Prostate gland (tissue), 2 donors: ENCODE measurements at places on chromosomes 2 and 18. TPM values are rescaled to one million over a fixed set of nuclear protein-coding genes. Genes with fewer than 3 reads are reported as not detected.

GRCh38 chr2:102435741-102436140 lies 12.8 kb downstream of the IL18RAP start:
- H3K27me3 ChIP-seq, result no peaks in the 10 kb centered on the region
- no peak for DNase-seq
- no peaks in the 10 kb centered on the region for H3K4me1 ChIP-seq
- H3K36me3 ChIP-seq, result no peaks in the 10 kb centered on the region

- H3K4me3 ChIP-seq, result no peak overlapping the region
- H3K36me3 ChIP-seq, result no peaks in the 10 kb centered on the region
- H3K27me3 ChIP-seq, result no peaks in the 10 kb centered on the region
- no peak for DNase-seq
These were observed 34.7 kb downstream of the SFXN5 start for GRCh38 chr2:73036766-73037165.

DNA sequence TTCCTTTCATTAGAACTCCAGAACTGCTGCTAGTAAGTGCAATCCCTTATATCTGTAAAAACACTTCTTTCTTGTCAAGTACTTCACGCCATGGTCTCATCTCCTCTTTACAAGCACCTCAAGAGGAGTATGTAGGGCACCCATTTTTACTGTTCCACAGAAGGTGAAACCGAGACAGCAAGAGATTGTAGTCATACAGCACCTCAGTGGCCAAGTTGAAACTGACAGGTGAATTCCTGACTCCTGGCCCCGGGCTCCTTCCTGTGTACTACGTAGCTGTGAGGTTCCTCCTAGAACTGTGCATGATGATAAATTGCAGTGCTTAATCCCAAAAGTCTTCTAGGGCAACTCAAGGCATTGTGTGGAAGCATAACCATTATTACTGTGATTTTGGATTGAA lies 131.5 kb upstream of the MEIS1 start:
- no peak for DNase-seq
- no peak overlapping the region for H3K4me3 ChIP-seq
- no peaks in the 10 kb centered on the region for H3K27me3 ChIP-seq
- no peak overlapping the region for H3K27ac ChIP-seq
- no peaks in the 10 kb centered on the region for H3K4me1 ChIP-seq
- no peaks in the 10 kb centered on the region for H3K36me3 ChIP-seq

DNA sequence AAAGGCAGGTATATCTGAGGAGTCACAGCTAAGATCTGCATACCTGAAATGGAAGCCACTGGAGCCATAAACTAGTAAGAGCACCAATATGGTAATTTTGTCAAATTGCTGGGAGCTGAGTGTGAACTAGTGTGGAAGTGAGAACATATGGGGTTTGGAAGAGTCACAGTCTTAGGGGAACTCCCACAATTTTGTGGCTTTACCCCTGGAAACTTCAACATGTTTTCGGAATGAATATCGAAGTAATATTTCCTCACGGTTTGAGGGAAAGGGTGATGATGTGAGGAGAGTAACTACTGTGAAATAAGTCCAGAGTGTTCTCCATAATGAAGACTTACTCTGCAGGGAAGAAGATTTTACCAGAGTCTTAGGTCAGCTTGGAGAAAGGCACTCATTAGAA lies 565.9 kb downstream of the RIT2 start:
- DNase-seq, result no peak
- H3K36me3 ChIP-seq, result no peaks in the 10 kb centered on the region
- H3K4me3 ChIP-seq, result no peak overlapping the region

DNA sequence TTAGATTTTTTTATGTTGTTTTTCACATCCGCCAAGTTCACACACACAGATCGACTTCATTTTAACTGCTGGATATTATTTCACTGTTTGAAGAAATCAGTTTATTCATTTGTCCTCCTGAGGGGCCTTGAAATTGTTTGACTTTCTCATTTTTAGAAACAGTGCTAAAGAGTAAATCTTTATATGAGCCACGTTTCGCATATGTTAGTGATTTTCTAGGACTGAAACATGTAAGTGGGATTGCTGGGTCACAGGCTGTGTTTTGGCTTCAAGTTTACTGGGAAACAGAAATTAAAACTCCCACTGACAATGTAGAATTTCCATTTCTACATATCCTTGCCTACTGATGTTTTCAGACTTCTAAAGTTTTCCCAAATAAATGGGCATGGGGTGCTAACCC lies 363.8 kb downstream of the NCKAP5 start:
- H3K27ac ChIP-seq, result no peak overlapping the region
- no peak overlapping the region for H3K4me3 ChIP-seq
- no peaks in the 10 kb centered on the region for H3K4me1 ChIP-seq
- no peaks in the 10 kb centered on the region for H3K27me3 ChIP-seq
- no peaks in the 10 kb centered on the region for H3K36me3 ChIP-seq
- no peak for DNase-seq

GRCh38 chr2:3460156-3460555 lies 59.2 kb downstream of the ADI1 start:
- no peaks in the 10 kb centered on the region for H3K27me3 ChIP-seq
- H3K4me1 ChIP-seq, result no peaks in the 10 kb centered on the region
- no peak overlapping the region for H3K4me3 ChIP-seq
- DNase-seq, result no peak
- H3K27ac ChIP-seq, result no peak overlapping the region

GRCh38 chr18:42707080-42707479 lies 408.4 kb downstream of the RIT2 start:
- H3K4me1 ChIP-seq, result no peaks in the 10 kb centered on the region
- DNase-seq, result no peak
- H3K4me3 ChIP-seq, result peak overlapping the region; percentile 15
- no peaks in the 10 kb centered on the region for H3K36me3 ChIP-seq
- H3K27ac ChIP-seq, result no peak overlapping the region
- H3K27me3 ChIP-seq, result no peaks in the 10 kb centered on the region

GRCh38 chr2:197675711-197676188 lies 363 bp upstream of the RFTN2 start:
- no peak for DNase-seq
- H3K36me3 ChIP-seq, result no peaks in the 10 kb centered on the region
- no peaks in the 10 kb centered on the region for H3K4me1 ChIP-seq
- peak overlapping the region; percentile 16 for H3K4me3 ChIP-seq
- H3K27ac ChIP-seq, result no peak overlapping the region

- H3K4me1 ChIP-seq, result peaks cover 8% of the 10 kb centered on the region
- H3K27ac ChIP-seq, result no peak overlapping the region
- no peaks in the 10 kb centered on the region for H3K36me3 ChIP-seq
- H3K27me3 ChIP-seq, result peaks cover 14% of the 10 kb centered on the region
- H3K4me3 ChIP-seq, result no peak overlapping the region
These were observed 2.4 kb downstream of the TRABD2A start for GRCh38 chr2:84878459-84878858.

- no peaks in the 10 kb centered on the region for H3K27me3 ChIP-seq
- no peak overlapping the region for H3K27ac ChIP-seq
- no peak for DNase-seq
- H3K36me3 ChIP-seq, result no peaks in the 10 kb centered on the region
- no peaks in the 10 kb centered on the region for H3K4me1 ChIP-seq
These were observed 521.4 kb downstream of the FBXO15 start for GRCh38 chr18:73626221-73626620.

DNA sequence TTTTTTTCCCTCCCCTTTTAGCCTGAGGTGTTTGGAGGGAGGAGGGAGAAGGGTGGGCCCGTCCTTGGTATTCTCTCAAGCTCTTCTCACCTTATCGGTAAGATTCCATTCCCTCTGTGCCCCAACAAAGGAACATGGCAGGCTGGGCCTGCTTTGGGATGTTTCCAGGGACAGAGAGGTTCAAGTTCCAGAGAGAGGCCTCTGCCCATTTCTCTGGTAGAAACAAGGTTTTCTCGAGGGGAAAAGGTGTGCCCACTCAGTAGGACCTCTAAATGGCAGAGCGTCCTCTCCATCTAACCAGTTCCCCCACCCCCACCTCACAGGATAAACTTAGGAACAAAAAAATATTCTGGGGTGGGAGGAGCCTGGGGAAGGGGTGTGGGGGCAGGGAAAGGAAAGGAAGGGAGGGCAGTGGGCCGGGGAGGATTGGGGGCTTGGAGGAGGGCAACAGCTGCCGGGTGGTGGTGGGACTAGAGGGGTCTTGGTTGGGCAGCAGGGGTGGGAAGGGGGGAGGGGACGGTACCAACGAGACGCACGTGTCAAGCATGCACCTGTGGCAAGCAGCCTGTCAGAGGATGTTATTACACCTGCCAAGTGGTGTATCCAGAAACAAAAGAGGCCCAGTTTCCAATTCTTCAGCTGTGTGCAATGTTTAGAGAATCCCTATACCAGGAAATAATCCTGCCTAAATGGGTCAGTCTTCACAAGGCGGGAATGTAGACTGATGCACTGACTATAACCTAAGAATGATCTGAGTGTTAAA lies 2.1 kb downstream of the PCBP1 start:
- DNase-seq, result no peak
- no peaks in the 10 kb centered on the region for H3K27me3 ChIP-seq
- H3K4me3 ChIP-seq, result peak overlapping the region; percentile 70
- no peaks in the 10 kb centered on the region for H3K36me3 ChIP-seq

DNA sequence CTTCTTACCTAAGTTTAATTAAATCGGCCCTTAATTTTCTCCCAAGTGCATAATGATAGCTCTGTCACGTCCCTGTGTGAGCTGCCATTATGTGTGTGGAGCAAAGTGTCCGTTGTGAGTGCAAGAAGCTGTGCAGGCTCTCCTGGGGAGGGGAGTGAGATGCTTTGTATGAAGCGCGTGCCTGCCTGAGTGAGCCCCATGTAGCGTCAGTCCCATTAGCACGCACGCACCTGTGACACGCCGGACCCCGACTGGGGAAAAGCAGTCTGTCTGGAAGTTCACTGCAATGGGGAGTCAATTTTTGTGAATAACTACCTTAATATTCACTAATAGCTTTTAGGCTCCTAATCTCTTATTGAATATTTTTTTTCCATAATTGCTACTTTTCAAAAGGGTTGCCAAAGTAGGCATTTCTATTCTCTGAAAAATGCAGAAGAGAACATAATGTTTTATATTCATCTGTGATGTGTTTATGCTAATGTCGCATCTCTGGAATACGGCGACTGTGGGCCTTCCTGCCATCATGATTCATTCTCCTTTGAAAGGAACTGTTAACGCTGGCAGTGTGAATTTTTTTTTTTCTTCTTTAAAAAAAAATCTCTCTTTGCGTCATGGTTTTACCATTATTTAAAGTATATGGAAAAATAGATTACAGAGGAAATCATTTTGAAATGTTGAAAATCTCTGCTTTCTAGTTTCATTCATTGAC lies 157.7 kb downstream of the COL4A4 start:
- H3K36me3 ChIP-seq, result no peaks in the 10 kb centered on the region
- H3K4me1 ChIP-seq, result no peaks in the 10 kb centered on the region
- no peak overlapping the region for H3K4me3 ChIP-seq
- DNase-seq, result no peak

DNA sequence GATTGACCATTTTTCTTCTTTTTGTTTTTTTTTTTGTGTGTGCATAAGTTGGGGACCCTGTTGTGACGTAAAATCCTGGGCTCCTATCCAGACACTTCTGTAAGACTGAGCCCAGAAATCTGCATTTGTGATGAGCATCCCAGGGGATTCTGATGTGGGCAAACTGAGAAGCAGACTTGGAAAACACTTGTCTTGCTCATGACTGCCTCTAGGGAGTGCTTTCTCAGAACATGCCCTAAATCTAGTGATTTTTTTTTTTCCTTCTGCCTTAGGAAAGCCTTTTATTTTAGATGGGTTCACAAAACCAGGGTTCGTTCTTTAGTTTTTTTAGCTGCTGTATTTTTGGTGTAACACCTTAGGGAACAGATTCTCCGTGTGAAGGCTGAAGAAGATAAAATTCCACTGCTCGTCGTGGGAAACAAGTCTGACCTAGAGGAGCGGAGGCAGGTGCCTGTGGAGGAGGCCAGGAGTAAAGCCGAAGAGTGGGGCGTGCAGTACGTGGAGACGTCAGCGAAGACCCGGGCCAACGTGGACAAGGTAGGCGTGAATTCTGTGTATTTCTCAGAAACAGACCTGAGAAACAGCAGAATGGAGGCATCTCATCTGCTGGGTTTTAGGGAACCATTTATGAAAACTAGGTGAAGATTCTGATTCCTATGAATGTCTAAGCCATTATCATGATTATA lies 36.7 kb downstream of the RALB start:
- no peaks in the 10 kb centered on the region for H3K36me3 ChIP-seq
- H3K4me1 ChIP-seq, result peaks cover 17% of the 10 kb centered on the region
- H3K27me3 ChIP-seq, result no peaks in the 10 kb centered on the region
- no peak for DNase-seq
- no peak overlapping the region for H3K4me3 ChIP-seq

GRCh38 chr2:30823452-30823851 lies 16.2 kb upstream of the CAPN13 start:
- DNase-seq, result no peak
- no peaks in the 10 kb centered on the region for H3K36me3 ChIP-seq
- no peaks in the 10 kb centered on the region for H3K27me3 ChIP-seq

DNA sequence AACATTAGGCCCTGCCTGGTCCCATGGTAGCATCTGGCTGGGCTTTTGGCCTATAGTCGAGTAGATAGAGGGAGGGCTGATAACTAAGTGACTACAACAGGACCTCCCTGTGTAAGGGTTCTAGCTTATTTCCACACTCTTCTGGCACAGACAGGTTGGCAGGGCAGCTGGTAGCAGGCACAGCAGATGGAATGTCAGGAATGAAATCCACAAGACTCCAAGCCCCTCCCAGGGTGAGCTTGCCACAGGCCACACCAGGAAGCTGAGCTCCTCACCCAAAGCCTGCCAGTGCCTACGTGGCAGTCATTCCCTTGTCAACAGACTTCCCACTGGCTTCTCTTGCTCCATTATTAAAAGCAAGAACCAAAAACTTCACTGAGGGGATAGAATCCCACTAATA lies 20.7 kb upstream of the C1QL2 start:
- no peaks in the 10 kb centered on the region for H3K36me3 ChIP-seq
- no peaks in the 10 kb centered on the region for H3K27me3 ChIP-seq
- DNase-seq, result peak; percentile 18
- H3K4me1 ChIP-seq, result no peaks in the 10 kb centered on the region
- H3K27ac ChIP-seq, result no peak overlapping the region

DNA sequence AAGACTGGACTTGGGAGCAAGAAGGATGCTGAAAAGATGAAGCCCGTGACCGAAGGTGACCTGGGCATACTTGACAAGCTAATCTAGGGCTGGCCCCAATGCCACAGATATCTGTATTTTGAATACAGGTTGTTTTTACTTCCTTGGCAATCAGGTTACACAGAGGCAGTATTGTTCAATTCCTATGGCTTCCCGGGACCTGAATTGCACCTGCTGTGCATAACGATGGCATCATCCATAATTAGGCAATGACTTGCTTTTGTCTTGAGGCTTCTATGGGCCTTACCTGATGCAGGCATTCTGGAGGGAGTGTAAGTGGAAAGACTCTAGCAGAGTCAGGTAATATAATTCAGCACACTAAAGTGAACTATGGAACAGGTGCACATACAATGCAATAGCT lies 60.6 kb upstream of the CUL3 start:
- no peaks in the 10 kb centered on the region for H3K27me3 ChIP-seq
- no peak for DNase-seq
- no peaks in the 10 kb centered on the region for H3K4me1 ChIP-seq
- no peak overlapping the region for H3K27ac ChIP-seq

Gene NOSTRIN
- total RNA-seq, result 56.1 TPM

Gene LIPG
- total RNA-seq, result 28.5 TPM

Gene PPP1R1C
- 5.9 TPM for total RNA-seq

Gene HRH4
- not detected for total RNA-seq

Gene SLC9A4
- total RNA-seq, result not detected

Gene TEKT4
- total RNA-seq, result 0.09 TPM

Gene L3MBTL4
- total RNA-seq, result 3.5 TPM

Gene METAP1D
- 11.6 TPM for total RNA-seq

Gene RAB1A
- total RNA-seq, result 50.3 TPM

Gene GPR155
- total RNA-seq, result 4.5 TPM

Gene SLC39A6
- total RNA-seq, result 112 TPM

Gene ANKRD36C
- total RNA-seq, result 18.9 TPM

Gene RAB6C
- 2.4 TPM for total RNA-seq

Gene FSHR
- total RNA-seq, result not detected
